Activated T-helper 17 cell treated with anti-CD3 and anti-CD28 coated beads, Interleukin-2, amount 50 U/mL, for 72 hours (primary cell): ENCODE measurements at places on chromosomes 4 and X. TPM values are rescaled to one million over a fixed set of nuclear protein-coding genes. Genes with fewer than 3 reads are reported as not detected.
A peak's percentile ranks its signal among the peaks of the same experiment; 100 is the strongest.

The C4orf50 gene
- 2.1 TPM for total RNA-seq

The APLN gene
- 2.5 TPM for total RNA-seq

The SPANXD gene
- total RNA-seq = not detected

The PDCL2 gene
- total RNA-seq = not detected

The SH2D1A gene
- total RNA-seq = 60.9 TPM

The TIGD4 gene
- total RNA-seq = 0.21 TPM

The GPR50 gene
- total RNA-seq = not detected

The PPEF2 gene
- total RNA-seq = 0.24 TPM

The ZNF732 gene
- total RNA-seq = not detected

The PARM1 gene
- total RNA-seq = not detected

The GLRB gene
- not detected for total RNA-seq

The PDZD4 gene
- total RNA-seq = 1.3 TPM

The TMEM150C gene
- total RNA-seq = not detected

The CSN3 gene
- not detected for total RNA-seq

The CSAG1 gene
- not detected for total RNA-seq

The BCLAF3 gene
- total RNA-seq = 4.7 TPM

The ADH6 gene
- total RNA-seq = not detected

The GABRQ gene
- not detected for total RNA-seq

DNA sequence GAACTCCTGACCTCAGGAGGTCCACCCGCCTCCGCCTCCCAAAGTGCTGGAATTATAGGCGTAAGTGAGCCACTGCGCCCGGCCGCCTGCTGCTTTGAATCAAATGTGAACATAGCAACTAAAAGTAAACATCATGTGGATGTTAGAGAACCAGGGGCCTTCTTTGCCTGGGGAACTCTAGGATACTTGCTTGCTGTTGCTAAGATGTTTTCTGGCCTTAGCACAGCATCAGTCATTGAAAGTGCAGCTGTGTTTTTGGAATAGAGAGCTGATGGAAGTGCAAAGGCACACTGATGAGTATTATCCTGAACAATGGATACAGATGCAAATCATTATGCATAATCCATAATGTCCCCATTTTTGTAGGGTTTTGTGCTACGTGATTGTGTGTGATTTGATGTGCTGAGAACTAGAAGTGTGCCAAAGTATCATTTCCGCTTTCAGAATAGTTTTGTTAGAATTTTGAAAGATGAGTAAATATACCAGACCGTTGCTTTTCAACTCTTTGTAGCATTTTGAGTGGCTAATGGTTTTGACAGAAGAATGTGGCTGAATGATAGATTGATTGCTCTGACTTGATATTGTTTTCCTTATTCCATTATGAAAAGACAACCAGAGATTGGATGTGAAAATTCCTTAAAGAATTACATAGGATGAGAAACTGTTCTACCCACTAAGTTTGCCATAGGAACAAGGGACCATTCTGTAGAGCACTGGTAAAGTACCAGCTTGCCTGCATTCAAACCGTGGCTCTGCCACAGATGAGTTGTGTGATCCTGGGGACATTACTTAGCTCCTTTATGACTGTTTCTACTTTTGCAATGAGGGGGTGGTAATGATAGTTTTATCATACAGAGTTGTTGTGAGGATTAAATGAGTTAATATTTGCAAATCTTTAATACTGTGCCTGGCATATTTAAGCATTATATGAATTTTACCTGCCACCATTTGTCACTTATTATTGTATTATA lies 74.7 kb downstream of the REPS2 start:
- ATAC-seq = no peak

DNA sequence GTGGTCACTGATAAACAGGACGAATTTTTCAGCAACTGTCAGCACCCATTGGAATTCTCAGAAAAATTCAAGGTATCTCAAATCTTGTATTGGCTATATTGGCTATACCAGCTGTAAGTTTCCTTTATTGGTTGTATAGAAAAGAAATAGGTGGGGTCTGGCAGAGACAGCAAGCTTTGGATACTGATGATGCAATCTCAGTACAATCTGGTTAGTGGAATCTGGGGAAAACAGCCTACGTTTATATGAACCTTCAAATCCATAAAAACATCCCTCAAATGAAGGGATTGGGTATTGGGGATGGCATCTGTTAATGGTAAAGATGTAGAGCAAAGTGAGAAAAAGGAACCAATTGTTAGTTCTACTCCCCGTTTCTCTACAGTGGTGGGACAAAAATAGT lies 76.4 kb upstream of the MBNL3 start:
- no peak for ATAC-seq

- ATAC-seq = no peak
Observed at GRCh38 chr4:24564488-24564887, 19.9 kb downstream of the DHX15 start.

- no peak for ATAC-seq
Observed at GRCh38 chr4:87326460-87326859, 3.8 kb upstream of the HSD17B13 start.

DNA sequence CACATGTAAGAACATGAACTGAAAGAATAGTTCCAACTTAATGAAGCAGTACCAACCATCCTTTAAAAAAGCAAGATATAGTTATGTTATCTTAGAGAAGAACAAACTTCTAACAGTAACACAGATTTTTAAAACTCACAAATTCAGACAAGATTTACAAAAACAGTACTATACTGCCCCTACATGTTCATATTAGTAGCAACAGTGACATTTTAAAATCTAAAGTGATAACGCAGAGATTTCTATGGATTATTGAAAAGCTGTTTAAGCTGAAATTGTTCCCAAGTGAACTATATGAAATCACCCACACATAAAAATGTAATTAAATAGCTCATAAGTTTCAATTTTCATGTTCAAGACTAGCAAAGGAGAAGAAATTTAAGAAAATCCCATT lies 166.0 kb downstream of the FBXW7 start:
- ATAC-seq = no peak

- no peak for ATAC-seq
Observed at GRCh38 chr4:98692411-98692810, 34.0 kb upstream of the TSPAN5 start.

- ATAC-seq = peak; percentile 31
Observed at GRCh38 chr4:73729534-73730165, 10.7 kb upstream of the CXCL8 start.

DNA sequence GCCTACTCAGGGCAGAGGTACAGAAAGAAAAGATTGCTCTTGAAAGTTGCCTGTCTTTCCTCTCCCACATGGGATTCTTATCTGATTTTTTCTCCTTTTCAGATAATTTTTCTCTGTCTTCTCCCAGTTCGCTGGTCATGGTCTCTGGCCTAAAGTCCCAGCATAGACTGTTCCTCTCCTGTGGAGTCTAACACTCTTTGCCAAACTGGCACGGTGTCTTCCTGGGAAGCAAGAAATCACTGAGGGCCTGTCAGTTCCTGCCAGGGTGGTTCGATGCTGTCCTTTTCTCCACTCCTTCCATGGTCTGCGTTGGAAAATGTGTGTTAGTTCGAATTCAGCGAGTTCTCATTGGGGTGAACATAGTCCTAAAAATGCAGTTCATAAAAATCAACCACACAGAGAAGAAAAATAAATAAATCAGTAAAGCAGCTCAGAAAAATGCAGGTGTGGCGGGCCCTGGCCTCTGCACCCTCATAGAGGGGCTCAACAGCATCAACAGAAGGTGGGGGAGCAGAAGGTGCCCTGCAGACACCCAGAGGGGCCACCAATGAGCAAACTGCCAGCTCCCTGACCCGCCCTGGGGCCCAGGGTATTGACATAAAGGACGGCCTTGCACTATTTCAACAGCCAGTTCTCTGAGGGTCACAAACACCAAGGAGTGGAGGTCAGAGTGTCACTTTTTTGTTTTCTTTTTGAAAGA lies 2.1 kb downstream of the RGN start:
- ATAC-seq = no peak

GRCh38 chrX:114210879-114211278 lies 373.0 kb upstream of the HTR2C start:
- ATAC-seq = no peak

- ATAC-seq = no peak
Observed at GRCh38 chr4:10571909-10572308, 112.7 kb downstream of the CLNK start.

DNA sequence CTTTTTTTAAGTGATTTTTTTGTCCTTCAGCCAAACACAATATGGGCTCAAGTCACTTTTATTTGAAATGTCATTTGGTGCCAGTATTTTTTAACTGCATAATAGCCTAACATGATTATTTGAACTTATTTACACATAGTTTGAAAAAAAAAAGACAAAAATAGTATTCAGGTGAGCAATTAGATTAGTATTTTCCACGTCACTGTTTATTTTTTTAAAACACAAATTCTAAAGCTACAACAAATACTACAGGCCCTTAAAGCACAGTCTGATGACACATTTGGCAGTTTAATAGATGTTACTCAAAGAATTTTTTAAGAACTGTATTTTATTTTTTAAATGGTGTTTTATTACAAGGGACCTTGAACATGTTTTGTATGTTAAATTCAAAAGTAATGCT lies 62.1 kb downstream of the EDNRA start:
- no peak for ATAC-seq

DNA sequence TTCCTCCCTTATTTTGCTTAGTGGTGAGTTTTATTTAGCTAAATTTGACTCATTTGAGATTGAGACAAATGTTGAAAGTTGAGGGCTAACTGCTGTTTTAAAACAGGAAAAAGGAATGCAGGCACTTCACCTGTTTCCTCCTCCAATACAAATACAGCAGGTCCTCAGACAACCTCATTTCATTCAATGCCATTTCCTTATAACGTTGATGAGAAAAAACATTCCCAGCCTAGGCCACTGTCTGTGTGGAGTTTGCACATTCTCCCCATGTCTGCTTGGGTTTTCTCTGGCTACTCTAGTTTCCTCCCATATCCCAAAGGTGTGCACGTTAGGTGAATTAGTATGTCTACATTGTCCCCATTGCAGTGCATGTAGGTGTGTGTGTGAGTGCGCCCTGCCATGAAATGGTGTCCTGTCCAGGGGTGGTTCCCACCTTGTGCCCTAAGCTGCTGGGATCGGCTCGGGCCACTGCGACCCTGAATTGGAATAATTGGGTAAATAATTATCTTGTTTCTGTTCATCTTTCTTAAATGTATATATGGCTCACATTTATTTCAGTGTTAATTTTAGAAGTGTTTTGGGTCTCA lies 21.9 kb downstream of the SMAD1 start:
- no peak for ATAC-seq

DNA sequence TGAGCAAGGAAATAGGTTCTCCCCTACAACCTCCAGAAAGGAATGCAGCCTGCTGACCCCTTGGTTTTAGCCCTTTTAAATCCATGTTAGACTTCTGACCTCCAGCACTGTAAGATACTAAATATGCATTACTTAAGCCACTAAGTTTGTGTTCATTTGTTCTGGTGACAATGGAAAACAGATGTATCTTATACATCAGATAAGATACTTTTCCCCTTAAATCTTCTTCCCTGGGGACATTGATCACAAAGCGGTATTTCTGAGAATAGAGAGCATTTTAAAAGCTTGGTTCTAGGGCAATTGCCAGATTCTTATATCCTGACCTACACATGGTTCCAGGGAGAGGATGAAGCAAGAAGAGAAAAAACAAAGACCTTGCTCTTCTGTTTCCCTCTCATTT lies 6.5 kb upstream of the TMEM184C start:
- ATAC-seq = no peak

DNA sequence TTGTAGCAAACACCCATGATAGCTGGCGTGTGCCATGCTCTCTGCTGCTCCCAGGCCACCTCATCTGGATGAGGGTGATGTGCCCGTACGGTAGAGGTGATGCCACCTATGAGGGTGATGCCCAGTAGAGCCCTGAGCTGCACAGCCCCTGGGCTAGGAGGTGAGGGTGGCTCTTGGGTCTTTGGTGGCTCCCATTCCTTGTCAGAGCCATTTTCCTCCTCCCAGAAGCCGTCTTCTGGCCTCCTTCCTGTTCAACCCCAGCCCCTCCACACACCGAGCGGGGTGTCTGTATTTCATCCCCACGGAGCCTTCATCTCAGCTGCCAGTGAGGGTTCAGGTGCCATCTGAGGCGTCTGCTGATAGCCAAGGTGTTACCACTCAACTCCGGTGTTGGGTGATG lies 12.0 kb upstream of the TNIP2 start:
- ATAC-seq = no peak

- no peak for ATAC-seq
Observed at GRCh38 chr4:112855058-112855457, 194.4 kb upstream of the ANK2 start.

DNA sequence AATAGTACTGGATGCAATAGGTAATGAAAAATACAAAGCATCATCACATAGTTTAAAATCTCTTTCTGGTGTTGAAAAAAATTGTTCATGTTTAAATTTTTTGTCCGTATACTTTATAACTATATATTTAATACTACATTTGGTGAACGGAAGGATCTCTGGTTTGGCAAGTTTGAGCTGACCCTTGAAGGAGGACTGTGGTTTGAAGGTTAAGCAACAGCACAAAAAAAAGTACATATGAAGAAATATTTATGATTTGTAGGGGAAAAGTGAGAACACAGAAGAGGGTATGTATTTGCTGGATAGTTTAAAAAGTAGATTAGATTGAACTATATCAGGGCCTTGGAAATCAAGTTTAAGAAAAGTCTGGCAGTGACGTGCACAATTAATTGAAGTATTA lies 13.3 kb downstream of the SRP72 start:
- ATAC-seq = no peak

DNA sequence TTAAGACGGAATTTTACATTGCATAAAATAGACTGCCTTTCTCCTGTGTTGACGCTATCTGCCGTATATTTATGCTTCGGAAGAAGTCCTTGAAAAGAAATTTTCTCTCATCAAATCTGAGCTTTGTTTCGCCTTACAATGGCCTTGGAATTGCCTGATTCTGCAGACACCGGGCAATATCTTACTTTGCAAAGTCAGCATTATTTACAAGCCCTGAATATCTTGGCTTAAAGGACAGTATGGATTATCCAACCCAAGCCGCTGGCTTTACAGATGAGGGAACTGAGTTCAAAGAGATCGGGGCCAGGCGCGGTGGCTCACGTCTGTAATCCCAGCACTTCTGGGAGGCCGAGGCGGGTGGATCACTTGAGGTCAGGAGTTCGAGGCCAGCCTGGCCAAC lies 1.1 kb upstream of the MANBA start:
- no peak for ATAC-seq

GRCh38 chr4:153081006-153081580 lies 123.2 kb upstream of the TRIM2 start:
- ATAC-seq = no peak

- no peak for ATAC-seq
Observed at GRCh38 chr4:26003056-26003455, 89.0 kb downstream of the SMIM20 start.

- ATAC-seq = no peak
Observed at GRCh38 chr4:133147286-133147821, 1.7 kb upstream of the PCDH10 start.

DNA sequence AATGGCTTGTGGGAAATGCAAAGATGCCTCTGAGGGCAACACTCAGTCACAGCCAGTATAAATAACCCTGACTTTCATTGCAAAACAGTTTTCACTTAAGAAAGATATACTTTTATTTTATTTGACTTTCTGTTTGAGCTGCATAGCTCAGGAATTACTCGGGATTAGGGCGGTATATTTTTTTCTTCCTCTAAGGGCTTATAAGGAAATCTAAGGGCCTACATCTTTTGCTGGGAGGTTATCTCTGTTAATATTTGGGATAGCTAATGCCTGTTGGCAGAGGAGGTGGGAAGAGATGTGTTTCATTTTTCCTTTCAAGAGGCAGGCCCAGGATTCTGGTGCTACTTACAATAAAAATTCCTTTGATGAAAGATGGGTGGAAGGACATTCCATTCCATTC lies 28.8 kb upstream of the EGFL6 start:
- no peak for ATAC-seq

GRCh38 chr4:155811083-155811482 lies 52.3 kb downstream of the GUCY1B1 start:
- ATAC-seq = no peak
